Liver (tissue), 10 donors: ENCODE measurements at places on chromosomes 3 and 15. TPM values are rescaled to one million over a fixed set of nuclear protein-coding genes. Genes with fewer than 3 reads are reported as not detected.

- no peak for DNase-seq
- H3K27me3 ChIP-seq, result no peaks in the 10 kb centered on the region
- H3K36me3 ChIP-seq, result no peaks in the 10 kb centered on the region
- no peaks in the 10 kb centered on the region for H3K4me1 ChIP-seq
- no peak overlapping the region for H3K27ac ChIP-seq
Measured at GRCh38 chr15:78788016-78788660, 23.1 kb downstream of the ADAMTS7 start.

GRCh38 chr3:58537412-58538301, 667 bp upstream of the ACOX2 start:
- peaks cover 7% of the 10 kb centered on the region for H3K36me3 ChIP-seq
- H3K4me3 ChIP-seq, result peak overlapping the region; percentile 16
- peaks cover 63% of the 10 kb centered on the region for H3K4me1 ChIP-seq
- H3K27ac ChIP-seq, result peak overlapping the region; percentile 86

- H3K36me3 ChIP-seq, result no peaks in the 10 kb centered on the region
- H3K4me3 ChIP-seq, result no peak overlapping the region
- H3K4me1 ChIP-seq, result no peaks in the 10 kb centered on the region
- no peak overlapping the region for H3K27ac ChIP-seq
Measured at GRCh38 chr15:61205346-61205921, 23.7 kb downstream of the RORA start.

- H3K36me3 ChIP-seq, result no peaks in the 10 kb centered on the region
- H3K4me3 ChIP-seq, result no peak overlapping the region
- H3K27me3 ChIP-seq, result no peaks in the 10 kb centered on the region
- H3K27ac ChIP-seq, result no peak overlapping the region
- DNase-seq, result no peak
- peaks cover 2% of the 10 kb centered on the region for H3K4me1 ChIP-seq
Measured at GRCh38 chr3:107928084-107928445, 162.8 kb downstream of the CD47 start.

- H3K4me3 ChIP-seq, result no peak overlapping the region
- H3K27ac ChIP-seq, result no peak overlapping the region
- no peak for DNase-seq
- no peaks in the 10 kb centered on the region for H3K27me3 ChIP-seq
- H3K36me3 ChIP-seq, result peaks cover 26% of the 10 kb centered on the region
- no peaks in the 10 kb centered on the region for H3K4me1 ChIP-seq
Measured at GRCh38 chr3:11346416-11346815, 74.2 kb downstream of the ATG7 start.

GRCh38 chr3:178059119-178059518, 477.1 kb upstream of the KCNMB2 start:
- H3K4me3 ChIP-seq, result no peak overlapping the region
- no peaks in the 10 kb centered on the region for H3K4me1 ChIP-seq
- no peak for DNase-seq
- H3K27ac ChIP-seq, result no peak overlapping the region
- no peaks in the 10 kb centered on the region for H3K36me3 ChIP-seq

Gene UQCC5
- 3.3 TPM for total RNA-seq

DNA sequence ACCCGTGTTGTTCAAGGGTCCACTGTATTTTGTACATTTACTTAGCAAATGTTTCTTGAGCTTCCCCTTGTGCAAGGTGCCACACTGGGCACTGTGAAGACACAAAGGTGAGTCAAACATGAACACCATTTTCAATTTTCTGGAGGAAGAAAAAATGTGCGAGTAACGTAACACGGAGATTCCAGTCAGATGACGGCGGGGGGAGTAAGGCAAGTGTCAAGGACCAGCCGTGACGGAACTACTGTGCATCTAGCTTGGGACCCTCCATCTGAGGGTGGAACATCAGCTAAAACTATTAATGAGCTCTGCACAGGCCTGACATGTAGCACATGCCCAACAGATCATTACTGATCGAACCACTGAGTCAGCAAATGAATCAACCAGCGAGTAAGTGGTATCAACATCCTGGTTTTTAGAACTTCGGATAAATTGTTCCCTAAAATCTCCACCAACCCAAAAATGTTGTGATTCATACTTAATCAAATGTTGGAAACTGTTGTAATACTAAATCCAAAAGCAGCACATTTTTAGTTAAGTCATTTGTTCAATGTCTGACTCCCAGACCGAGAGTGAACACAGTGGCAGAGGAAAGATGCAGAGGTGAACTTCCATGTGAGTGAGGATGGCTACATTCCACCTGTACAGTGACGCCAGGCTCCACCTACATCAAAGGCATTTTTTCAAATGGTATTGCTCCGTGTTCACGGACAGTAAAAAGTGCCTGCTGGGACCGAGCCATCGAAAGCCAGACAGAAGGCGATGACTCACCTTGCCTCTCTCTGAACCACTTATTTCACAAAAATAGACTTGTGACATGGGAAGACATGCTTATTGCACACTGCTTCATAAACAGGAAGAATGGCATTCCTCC, 172.2 kb downstream of the ATP10A start:
- no peaks in the 10 kb centered on the region for H3K27me3 ChIP-seq
- no peaks in the 10 kb centered on the region for H3K4me1 ChIP-seq
- H3K36me3 ChIP-seq, result no peaks in the 10 kb centered on the region

DNA sequence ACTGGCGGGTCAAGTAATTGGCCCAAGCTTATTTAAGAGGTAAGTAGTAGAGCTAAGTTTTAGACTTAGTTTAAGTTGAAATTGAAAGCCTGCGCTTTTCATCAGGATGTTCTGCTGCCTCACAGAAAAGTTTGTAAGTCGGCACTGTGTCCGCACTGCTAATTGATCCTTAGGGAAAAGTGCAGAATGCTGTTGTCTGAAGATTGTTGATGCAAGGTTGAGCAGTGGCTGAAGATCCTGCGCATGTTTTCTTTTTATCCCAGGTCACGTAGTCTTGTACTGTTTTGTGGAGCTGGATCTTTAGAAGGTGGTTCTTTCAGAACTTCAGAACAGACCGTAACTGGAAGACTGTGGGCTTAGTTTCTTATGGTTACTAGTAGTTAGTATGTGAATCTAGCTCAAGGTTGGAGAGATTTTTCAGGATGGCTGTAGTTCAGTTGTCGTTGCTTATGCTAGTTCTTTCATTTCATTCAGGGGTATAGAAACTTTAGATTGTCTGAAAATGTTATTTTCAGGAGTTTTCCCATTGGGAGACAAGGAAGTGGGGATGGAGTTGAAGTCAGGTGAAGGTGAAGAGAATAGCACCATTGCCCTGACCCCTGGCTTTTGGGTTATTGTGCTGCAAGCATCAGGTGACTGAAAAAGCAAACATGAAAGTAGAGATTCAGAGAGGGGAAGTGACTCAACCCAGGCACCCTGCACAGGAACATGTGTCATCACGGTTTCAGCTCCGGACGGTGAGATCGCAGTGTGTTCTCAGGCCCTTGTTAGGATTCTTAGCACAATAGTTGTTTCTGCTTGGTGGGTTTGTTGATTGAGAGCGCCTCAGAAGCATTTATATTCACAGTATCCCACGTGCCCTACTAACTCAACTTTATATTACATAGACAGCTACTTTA, 32.8 kb downstream of the AKAP13 start:
- no peak overlapping the region for H3K4me3 ChIP-seq
- H3K36me3 ChIP-seq, result no peaks in the 10 kb centered on the region
- no peak for DNase-seq
- H3K27ac ChIP-seq, result peak overlapping the region; percentile 8
- H3K4me1 ChIP-seq, result no peaks in the 10 kb centered on the region

Gene AQP9
- total RNA-seq, result 103 TPM

- H3K4me3 ChIP-seq, result no peak overlapping the region
- H3K27ac ChIP-seq, result no peak overlapping the region
- no peaks in the 10 kb centered on the region for H3K36me3 ChIP-seq
- no peaks in the 10 kb centered on the region for H3K27me3 ChIP-seq
- no peak for DNase-seq
Measured at GRCh38 chr15:56327721-56328502, 37.3 kb upstream of the TEX9 start.

- no peak for DNase-seq
- H3K27me3 ChIP-seq, result no peaks in the 10 kb centered on the region
- H3K27ac ChIP-seq, result no peak overlapping the region
- no peaks in the 10 kb centered on the region for H3K4me1 ChIP-seq
Measured at GRCh38 chr15:82764740-82765139, 41.1 kb downstream of the FSD2 start.

Gene AP3B2
- not detected for total RNA-seq

Gene CLRN1
- not detected for total RNA-seq

DNA sequence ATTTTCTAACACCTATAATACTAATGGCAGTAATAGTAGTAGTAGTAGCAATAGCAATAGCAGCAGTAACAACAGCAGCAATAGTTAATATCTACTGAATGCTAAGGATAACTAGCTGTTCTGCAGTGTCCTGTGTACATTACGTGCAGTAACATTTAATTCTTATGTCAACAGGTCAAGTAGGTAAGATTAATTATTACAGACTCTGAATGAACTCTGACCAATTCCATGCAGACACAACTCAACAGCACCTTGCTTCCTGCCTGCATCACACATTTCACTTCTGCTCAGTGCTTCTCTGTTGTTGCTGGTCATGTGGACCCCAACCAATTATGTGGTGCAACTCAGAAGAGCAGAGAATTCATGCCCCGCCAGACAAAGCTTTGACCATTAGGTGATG, 39.9 kb upstream of the ARHGEF26 start:
- H3K4me1 ChIP-seq, result peaks cover 8% of the 10 kb centered on the region
- DNase-seq, result no peak
- no peaks in the 10 kb centered on the region for H3K36me3 ChIP-seq
- no peak overlapping the region for H3K4me3 ChIP-seq
- no peaks in the 10 kb centered on the region for H3K27me3 ChIP-seq

Gene SLC28A2
- total RNA-seq, result under 0.01 TPM

DNA sequence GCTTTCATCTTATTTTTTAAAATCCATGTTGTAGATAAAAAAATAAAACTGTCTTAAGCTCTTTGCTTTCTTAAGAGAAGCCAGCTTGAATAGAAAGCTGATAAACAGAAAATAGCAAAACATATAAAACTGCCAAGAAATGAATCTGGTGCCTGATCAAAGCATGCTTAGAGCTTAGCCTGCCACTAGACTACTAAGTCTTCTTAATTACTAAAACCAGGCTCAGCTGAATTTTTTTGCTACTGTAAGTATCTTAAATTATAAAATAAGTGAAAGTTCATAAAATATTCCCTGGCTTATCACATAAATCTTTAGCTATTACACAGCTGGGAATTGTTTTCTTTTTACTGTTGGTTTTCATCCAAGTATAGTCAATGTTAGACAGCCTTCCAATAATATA, 803.9 kb downstream of the DIPK2A start:
- no peaks in the 10 kb centered on the region for H3K27me3 ChIP-seq
- no peak for DNase-seq
- no peaks in the 10 kb centered on the region for H3K4me1 ChIP-seq
- no peaks in the 10 kb centered on the region for H3K36me3 ChIP-seq
- no peak overlapping the region for H3K27ac ChIP-seq

DNA sequence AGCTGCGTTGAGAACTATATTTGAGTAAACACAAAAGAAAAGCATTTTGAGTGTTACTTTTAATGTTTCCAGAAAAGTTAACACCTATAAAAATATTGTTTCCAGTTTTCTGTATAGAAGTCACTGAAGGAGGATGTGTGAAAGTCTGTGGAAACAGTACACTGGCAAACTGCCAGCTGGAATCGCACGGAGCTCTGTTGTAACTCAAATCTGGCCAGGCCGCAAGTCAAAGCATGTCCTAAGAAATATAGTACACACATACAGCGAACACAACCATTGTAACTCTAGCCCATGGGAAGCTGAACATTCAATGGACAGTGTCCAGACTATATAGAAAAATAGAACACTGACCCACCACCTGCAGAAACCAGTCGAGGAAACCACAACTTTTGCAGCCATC, 657.2 kb downstream of the FHIT start:
- no peaks in the 10 kb centered on the region for H3K36me3 ChIP-seq
- H3K4me1 ChIP-seq, result peaks cover 12% of the 10 kb centered on the region
- no peaks in the 10 kb centered on the region for H3K27me3 ChIP-seq
- DNase-seq, result peak; percentile 56

Gene CCDC39
- total RNA-seq, result not detected

Gene SYNPR
- total RNA-seq, result not detected

- no peaks in the 10 kb centered on the region for H3K27me3 ChIP-seq
- peaks cover 15% of the 10 kb centered on the region for H3K4me1 ChIP-seq
- H3K36me3 ChIP-seq, result peaks cover 6% of the 10 kb centered on the region
- DNase-seq, result no peak
- H3K4me3 ChIP-seq, result no peak overlapping the region
- no peak overlapping the region for H3K27ac ChIP-seq
Measured at GRCh38 chr3:197525706-197526105, 30.1 kb downstream of the BDH1 start.

- DNase-seq, result no peak
- no peaks in the 10 kb centered on the region for H3K4me1 ChIP-seq
- peaks cover 5% of the 10 kb centered on the region for H3K36me3 ChIP-seq
- H3K4me3 ChIP-seq, result no peak overlapping the region
Measured at GRCh38 chr15:82890995-82891390, 61.5 kb downstream of the HOMER2 start.

GRCh38 chr15:39892418-39892817, 27.6 kb downstream of the GPR176 start:
- no peak overlapping the region for H3K27ac ChIP-seq
- H3K36me3 ChIP-seq, result no peaks in the 10 kb centered on the region
- peaks cover 8% of the 10 kb centered on the region for H3K4me1 ChIP-seq
- DNase-seq, result no peak
- H3K4me3 ChIP-seq, result no peak overlapping the region

Gene SLC9A9
- 8.6 TPM for total RNA-seq

DNA sequence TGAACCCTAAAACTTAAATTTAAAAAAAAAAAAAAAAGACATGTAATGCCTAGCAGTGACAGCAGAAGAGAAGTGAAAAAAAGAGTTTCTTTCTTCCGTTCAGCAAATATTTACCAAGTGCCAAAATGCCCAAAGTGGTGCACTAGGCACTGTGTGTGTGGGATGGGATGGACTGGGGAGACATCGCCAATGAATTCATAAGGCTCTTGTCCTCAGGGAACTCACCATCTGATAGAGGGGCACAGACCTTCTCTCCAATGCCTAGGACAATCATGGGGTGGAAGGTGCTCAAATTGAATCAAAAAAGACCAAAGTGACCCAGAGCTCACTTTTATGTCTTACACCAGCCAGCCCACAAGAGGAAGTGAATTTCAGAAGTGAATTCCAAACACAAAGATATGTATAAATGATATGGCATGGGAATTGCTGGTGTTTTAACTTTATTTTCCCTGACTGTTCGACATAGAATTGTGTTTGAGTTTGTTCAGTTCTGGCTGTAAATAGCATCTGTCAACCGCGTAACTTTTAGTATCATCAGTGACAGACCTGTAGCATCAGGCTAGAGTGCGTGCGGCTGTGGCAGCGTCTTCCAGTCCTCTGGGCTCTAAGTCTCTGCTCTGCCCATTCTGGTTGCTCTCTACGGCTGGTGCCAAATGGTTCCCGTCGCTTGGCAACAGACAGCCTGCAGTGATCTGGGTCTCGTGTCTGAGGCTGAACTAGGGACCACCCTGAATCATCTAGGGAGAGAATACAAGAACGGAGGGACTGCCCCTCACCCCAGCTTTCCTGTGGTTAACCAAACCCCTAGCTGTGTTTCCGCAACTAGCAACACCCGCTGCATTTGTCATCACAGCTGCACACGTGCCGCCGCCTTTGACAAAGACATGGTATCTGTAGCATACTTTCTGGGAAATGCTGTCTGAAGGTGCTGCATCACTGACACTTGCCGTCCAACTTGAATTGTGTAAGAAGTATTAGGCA, 154.0 kb upstream of the THBS1 start:
- H3K4me1 ChIP-seq, result peaks cover 3% of the 10 kb centered on the region
- no peak overlapping the region for H3K4me3 ChIP-seq
- H3K27me3 ChIP-seq, result no peaks in the 10 kb centered on the region
- H3K27ac ChIP-seq, result no peak overlapping the region
- H3K36me3 ChIP-seq, result no peaks in the 10 kb centered on the region

Gene BFSP2
- total RNA-seq, result not detected
